ENCODE measurements at places on chromosomes 4 and X.

GRCh38 chr4:105666693-105667092 lies 41.8 kb downstream of the INTS12 start:
- DNase-seq = no peak

DNA sequence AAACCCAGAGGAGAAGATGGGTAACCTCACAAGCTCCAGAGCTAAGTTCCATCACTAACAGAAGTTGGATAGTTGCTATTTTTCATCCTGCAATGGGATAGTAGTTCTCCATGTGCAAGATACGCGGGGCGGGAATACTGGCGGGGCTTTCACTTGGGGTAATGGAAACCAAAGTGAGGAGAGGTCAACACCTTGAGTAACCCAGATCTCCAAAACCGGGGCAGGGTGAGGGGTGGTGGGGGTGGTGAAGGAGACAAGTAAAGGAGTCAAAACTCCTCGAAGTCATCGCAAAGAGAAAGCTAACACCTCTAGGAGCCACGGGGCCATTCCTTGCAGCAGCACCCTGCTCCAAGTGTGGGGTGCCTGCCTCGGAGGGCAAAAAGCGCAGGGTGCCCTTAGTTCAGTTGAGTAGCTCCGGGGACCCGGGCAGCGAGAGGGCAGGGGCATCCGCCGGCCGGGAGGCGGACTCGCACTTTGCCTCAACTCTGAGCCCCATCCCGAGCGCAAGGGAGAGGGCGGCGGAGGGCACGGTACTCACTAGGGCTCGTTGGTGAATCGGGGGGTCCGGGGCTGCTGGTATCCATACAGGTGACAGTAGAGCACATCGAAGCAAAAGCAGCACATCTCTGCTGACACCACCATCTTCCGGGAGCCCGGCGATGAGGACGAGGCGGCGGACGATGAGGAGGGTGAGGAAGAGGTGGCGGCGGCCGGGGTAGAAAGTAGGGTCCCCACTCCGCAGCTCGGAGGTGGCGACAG lies 645 bp downstream of the AMMECR1 start:
- no peak for DNase-seq

DNA sequence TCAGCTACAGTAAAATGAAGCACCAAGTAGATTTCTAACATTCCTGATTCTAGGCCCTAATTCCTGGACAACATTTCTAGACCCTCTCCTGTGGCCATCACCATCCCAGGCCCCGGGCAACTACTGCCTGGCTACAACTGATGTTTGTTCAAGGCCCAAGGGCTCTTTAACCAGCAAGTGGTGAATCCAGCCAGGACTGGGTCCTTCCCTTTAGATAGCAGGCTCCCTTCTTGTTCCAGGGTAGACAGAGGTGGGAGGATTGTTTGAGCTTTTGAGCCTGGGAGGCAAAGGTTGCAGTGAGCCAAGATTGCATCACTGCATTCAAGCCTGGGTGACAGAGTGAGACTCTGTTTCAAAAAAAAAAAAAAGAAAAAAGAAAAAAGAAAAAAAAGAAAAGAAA lies 12.7 kb upstream of the AADAT start:
- no peak for DNase-seq

DNA sequence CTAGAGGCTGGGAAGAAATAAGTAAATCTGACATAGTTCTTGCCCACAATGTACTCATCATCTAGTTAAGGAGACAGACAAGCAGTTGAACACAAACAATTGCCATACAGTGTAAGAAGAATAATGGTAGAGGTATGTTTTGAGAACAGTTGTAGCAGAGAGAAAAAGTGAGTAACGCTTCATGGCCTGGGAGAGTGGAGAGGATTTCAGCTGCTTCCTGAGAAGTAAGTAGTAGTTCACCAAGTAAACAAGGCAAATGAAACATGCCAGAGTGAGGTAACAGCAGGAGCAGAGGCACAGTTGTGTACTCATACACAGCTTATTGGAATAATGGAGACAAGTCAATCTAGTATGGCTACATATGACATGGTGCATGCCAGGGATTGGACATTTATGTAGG lies 53.6 kb upstream of the RAP2C start:
- no peak for DNase-seq

- no peak for DNase-seq
Observed at GRCh38 chr4:55005910-55006309, 119.5 kb downstream of the KDR start.

DNA sequence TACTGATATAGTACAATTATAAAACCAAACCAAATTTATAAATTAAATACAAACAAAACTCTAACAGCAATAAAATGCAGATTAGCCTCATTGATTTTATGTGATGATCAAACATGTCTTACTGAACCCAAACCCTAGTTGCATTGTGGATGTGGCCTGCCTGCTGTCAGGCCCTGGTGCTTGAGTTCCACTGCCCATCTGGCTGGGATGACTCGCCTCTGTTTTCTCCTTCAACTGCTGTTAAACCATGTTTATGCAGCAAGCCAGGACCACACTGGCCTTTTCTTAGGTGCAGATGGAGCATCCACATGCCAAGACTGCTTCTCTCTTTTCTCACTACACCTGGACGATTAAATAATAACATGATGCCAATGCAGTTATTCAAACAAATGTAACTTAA lies 22.6 kb downstream of the NAP1L5 start:
- DNase-seq = no peak

- DNase-seq = no peak
Observed at GRCh38 chr4:94711635-94712034, 46.1 kb upstream of the BMPR1B start.

- no peak for DNase-seq
Observed at GRCh38 chr4:4763822-4764557, 95.5 kb upstream of the MSX1 start.

DNA sequence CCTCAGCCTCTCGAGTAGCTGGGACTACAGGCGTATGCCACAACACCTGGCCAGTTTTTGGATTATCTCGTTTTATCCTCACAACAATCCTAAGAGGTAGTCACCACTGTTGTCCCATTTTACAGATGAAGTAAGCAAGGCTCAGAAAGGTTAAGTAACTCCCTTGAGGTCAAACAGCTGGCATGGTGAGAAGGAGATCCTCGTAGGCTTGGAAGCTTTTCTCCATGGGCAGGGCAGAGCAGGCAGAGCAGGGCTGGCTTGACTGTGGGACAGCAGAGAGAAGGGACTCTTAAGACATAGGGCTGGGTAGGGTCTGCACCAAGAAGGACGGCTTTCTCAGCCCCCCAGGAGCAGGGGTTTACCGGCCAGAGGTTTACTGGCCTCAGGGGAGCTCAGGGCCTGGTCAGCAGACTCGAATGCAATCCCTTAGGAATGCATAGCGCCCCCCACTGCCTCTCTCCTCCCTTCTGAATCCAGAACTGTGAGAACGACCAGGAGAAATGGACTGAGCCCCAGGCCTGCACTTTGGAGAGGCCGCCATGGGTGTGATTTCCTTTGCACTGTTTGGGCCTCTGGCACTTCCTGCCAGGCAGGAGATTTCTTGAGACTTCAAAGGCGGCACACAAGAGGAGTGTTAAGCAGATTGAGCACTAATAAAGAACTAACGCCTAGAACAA lies 14.0 kb upstream of the CDKN2AIP start:
- no peak for DNase-seq

GRCh38 chr4:8216443-8217245 lies 17.6 kb downstream of the SH3TC1 start:
- no peak for DNase-seq

DNA sequence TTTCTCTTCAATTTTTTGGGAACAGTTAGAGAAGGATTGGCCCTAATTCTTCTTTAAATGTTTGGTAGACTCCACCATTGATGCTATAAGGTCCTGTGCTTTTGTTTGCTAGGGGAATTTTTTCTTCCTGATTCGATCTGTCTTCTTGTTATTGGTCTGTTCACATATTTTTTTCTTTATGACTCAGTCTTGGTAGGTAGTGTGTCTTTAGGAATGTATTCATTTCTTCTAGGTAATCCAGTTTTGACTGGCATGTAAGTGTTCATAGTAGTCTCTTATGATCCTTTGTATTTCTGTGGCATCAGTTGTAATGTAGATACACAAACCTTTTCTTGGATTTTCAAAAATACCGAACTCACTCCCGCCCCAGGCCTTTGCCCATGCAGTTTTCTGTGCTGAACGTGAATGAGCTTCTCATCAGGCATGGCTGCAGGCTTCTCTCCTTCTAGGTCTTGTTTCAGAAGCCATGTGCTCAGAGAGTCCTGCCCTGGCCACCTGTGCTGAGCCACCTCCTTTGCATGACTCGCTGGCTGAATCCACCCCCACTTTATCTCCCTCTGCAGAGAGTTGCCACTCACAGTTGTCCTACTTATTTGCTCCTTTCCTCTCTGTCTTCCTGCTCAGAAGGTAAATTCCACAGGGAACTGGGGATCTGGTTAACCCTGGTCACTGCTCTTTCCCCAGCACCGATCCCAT lies 67.0 kb downstream of the STK32B start:
- no peak for DNase-seq

DNA sequence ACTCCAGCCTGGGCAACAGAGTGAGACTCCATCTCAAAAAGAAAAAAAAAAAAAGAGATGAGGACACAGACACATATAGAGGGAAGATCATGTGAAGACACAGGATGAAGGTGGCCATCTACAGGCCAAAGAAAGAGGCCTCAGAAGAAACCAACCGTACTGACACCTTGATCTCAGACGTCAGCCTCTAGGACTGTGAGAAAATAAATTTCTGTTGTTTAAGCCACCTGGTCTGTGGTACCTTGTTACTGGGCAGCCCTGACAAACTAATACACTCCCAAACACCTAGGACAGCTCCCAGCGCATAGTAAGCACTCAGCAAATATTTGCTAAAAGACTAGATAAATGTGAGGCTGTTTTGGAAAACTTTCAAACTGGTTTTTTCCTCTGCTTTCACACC lies 59.2 kb upstream of the SMIM10 start:
- DNase-seq = no peak

- no peak for DNase-seq
Observed at GRCh38 chrX:130771648-130772047, 131.4 kb downstream of the ENOX2 start.

- no peak for DNase-seq
Observed at GRCh38 chrX:71534773-71535544, 2.1 kb downstream of the OGT start.

GRCh38 chr4:151604238-151604637 lies 156.6 kb downstream of the GATB start:
- DNase-seq = no peak

DNA sequence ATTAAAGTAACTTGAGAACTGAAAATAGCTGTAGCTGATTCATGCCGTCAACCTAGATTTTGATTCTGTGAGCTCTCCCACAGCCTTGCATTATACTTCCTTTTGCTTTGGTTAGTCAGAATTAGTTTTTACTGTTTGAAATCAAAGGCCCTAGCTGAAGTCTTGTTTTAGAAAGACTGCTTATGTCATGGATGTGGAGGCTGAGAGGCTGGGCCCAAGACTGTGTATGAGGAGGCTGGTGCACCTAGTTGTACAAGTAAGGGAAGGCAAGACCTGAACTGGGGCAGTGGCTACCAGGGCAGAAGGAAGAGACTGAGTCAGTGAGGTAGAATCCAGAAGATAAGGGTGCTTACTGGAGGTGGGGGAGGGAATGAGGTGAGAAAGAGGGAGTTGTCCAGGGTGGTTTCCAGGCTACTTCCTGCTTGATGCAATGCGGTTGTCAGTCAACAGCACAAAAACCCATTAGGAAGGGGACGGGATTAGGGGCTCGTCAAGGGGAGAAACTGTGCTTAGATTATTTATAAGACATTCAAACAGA lies 76.2 kb upstream of the PAGE3 start:
- DNase-seq = no peak

DNA sequence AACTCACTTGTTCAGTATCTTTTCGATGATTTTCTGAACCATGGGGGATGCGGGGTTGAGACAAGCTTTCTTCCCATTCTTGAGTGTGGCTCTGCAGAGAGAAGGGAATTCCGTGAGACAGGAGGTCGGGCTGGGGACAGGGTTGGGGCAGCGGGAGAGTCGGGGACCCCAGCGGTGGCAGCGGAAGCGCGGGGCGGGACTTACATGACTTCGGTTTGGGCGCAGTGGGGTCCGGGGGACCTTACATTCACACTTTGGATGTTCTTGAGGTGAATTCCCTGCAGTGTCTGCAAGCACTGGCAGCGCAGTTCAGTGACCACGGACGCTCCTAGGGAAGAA lies 434 bp downstream of the CXCL3 start:
- DNase-seq = no peak

DNA sequence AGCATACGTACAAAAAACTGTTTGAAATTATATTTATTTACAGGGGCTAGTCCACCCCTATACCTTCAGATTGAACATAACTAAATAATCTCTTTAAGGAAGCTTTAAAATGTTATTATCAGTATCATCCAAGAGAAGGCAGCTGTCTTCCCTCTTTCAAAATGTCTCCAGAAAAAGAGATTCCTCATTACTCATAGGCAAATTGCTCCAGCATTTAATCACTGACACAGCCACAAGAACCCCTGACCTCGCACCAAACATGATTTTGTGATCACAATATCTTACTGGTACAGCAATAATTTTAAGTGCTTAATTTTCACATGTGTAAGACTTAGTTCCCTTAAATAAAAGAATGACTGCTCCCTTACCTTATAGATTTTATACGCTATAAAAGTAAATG lies 9.7 kb downstream of the BOD1L1 start:
- DNase-seq = no peak

DNA sequence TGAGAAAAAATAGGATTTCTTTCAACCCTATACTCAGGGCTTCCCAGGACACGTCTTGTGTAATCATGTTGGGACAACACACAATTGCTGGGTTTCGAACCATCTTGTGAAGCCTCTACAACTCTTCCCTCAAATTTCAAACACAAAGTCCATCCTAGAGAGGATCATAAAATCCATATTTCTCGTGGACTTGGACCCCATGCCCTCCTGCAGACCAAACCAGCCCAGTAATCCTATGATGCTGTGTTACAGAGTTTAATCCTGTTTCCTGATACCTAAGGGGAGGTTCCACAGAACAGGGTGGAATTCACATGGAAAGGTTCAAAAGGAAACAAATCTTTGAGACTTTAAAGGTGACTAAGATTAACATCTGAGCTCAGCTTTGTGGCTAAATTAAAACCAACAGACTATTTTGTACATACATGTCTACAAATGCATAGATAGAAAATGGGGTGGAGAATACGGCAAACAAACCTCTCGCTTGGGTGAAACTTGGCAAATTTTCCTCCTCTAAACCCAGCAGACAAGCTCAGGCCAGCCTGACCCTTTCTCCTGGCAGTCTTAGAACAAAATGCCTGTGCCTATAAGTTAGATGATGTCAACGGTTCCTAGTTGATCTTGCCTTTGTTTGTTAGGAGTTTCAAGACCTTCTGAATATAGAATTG lies 38.1 kb downstream of the EGFL6 start:
- DNase-seq = no peak

DNA sequence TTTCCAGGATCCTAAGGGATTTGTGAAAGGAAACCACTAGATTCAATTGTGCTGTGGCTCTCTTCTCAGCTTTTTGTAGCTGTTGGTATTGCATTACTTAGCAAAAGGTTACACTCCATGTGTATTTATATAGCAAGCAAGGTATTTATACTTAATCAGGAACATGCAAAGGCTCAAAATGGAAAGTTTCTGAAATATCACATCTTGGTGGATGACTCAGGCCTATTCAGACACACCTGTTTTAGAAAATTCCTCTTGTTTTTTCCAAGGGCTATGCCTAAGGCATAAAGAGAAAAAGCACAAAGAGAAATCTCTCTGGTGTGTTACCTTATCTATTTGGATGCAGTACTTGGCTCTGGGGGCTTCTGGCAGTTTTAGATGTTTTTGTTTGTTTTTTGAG lies 144.4 kb upstream of the GALNT7 start:
- DNase-seq = no peak
